Esophagus squamous epithelium (tissue), 5 donors: ENCODE measurements at places on chromosomes 3 and 15.

DNA sequence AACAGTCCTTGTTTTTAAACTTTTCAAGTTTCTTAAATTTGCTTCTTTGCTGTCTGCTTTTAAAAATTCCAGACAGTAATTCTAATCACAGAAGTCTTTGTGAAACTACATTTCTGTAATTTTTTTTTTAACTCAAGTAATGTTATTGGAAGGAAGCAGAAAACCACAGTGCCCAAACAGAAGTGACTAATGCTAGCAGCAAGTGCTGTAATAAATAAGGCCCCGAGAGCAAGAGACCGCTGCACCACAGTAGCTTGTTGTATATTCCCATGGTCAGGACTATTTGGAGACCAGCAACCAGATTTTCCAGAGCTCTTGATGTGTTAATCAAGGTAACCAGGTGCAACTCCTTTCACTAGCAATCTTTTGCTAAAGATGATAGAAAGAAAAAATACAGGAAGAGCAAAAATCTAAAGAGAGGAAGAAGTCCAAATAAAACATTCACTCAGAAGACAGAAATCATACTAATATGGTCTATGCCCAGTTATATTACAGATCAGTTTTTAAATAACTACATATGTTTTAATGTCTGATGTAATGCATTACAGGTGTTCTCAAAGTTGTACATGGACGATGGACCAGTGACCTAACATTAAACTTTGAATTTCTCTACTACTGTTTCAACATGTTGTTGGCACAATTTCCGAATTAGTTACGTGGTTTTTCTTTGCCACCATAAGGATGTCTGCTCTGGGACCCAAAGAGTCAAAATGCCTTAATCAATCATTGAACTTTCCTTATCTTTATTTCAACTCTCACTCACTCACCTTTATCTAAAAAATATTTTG, 36.4 kb downstream of the WWTR1 start:
- no peak for DNase-seq

- no peak for DNase-seq
These were observed 1.4 kb upstream of the SEMA6D start for GRCh38 chr15:47715856-47716445.

GRCh38 chr15:80162059-80162554, 9.3 kb downstream of the FAH start:
- no peak for DNase-seq

DNA sequence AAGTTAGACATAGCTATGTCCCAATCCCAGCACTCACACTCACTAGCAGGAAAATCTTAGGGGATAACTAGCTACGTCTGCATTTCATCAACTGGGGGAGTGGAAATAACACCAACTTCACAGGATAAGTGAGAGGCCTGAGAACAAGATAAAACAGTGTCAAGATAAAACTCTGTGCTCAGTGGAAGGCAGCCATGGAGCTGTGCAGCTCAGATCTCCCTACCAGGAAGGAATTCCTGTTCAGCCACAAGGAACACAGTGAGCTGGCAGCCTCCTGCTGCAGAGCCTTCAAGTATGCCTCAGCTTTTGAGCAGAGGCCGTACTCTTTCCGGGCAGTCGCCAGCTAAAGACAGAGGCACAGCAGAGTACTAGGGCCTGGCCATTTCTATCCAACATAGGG, 115.8 kb upstream of the TOPAZ1 start:
- DNase-seq = no peak

DNA sequence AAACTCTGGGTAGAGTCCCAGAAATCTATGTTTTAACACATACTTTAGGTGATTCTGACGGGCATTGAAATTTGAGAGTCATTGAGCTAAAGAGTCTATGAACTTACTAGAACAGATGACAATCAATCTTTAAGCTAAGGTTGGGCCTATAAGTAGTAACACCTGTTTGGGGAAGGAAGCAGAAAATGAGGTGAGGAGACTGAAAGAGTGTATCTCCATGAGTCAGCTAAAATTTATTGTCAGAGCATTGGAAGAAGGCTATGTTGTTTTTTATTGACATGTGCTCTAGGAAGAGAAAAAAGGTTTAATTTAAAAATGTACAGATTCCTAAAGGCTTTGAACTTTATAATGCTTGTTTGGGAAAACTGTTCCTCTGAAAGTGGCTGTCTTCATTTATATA, 42.9 kb downstream of the TPRG1 start:
- no peak for DNase-seq

GRCh38 chr3:56059731-56060130, 408.5 kb downstream of the ERC2 start:
- no peak for DNase-seq

GRCh38 chr3:183815563-183815940, 9.8 kb downstream of the MAP6D1 start:
- DNase-seq = no peak

GRCh38 chr3:6089780-6090179, 771.1 kb upstream of the GRM7 start:
- no peak for DNase-seq

- no peak for DNase-seq
These were observed 550.4 kb upstream of the ARPP21 start for GRCh38 chr3:35088943-35089342.

GRCh38 chr15:67156426-67156825, 91.0 kb downstream of the SMAD3 start:
- no peak for DNase-seq

DNA sequence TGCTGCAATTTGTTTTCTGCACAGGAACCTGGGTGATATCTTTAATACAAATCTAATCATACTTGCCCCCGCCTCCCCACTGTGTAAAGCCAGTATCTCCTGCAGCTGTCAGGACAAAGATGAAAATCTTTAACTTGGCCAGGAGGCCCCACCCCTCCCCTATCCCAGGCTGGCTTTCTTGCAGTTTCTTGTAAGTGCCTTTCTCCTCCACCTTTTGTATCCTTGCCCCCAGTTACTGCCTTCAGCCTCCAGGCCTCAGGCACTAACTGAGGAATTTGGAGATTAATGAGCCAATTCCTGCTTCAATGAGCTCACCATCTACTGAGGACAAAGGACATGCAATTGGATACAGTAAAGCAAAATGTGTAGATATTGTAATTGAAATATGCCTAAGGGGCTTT, 6.5 kb downstream of the GCSAM start:
- no peak for DNase-seq

- DNase-seq = no peak
These were observed 75.2 kb downstream of the LRIG1 start for GRCh38 chr3:66425576-66426114.

DNA sequence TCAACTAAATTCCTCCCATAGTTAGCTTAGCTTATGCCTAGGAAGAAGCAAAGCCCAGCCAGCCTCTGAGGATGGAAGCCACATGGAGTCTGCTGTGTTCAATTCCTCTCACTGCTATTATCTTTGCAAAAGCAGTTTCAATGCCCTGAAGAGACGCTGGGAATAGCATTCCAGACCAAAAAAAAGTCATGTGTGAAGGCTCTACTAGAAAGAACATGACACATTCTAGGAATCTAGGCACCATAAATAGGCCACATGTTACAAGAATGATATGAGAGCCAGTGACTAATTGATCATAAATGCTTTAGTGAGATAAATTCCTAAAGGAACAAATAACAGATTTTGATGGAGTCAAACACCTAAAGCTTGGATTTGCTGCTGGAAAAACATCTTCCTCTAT, 800.8 kb downstream of the TUSC7 start:
- no peak for DNase-seq
